ENCODE measurements at places on chromosomes 16 and 17. TPM values are rescaled to one million over a fixed set of nuclear protein-coding genes. Genes with fewer than 3 reads are reported as not detected.
A peak's percentile ranks its signal among the peaks of the same experiment; 100 is the strongest.

- DNase-seq, result no peak
These were observed 10.5 kb downstream of the LPO start for GRCh38 chr17:58248955-58249269.

DNA sequence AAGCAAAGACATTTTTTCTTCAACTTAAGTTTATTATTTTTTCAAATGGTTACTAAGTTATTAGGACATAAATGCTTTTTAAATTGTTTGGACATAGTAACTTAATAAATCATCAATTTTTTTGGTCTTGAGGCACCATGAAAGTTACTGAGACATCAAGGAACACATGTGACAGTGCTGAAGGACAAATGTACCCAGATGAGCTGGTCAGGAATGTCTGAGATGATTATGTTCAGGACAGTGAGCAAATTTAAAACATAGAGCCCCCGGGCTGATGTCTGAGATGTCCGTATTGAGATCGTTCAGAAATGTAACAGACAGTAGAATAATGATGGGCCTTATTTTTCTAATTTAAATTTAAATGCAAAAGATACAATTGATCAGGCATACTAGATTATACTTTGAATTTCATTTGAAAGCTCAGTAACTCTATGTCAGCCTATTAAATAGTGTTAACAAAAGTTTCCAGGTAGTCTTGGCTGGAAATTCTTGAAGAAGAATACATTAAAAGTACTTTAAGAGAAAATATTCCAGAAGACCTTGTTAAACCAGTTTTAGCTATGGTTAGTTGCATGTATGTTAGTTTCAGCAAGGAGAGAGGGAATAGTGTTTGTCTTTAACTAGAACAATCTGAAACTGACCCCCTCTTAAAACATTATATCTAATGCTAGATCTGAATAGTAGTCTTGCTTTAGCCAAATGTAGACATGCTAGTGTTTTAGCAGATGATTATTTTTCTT lies 36.4 kb downstream of the SEC14L1 start:
- no peak for DNase-seq

DNA sequence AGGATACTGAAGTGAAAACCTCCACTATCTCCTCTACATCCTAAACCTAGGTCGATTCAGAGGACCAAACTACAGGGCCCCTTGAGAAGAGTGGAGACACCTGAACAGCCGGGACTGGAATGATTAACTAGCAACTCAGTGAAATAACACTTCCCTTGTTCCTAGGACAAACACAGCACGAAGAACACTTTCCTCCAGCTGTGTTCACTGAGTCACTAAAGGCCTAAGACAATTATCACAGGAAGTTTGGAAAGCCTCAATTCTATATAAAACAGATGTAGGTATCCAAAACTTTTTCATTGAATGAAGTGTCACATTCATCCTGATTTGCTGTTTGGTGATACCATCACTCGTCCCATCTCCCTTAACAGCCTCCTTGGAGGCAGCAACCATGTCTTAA lies 15.5 kb upstream of the CUEDC1 start:
- peak; percentile 54 for DNase-seq

DNA sequence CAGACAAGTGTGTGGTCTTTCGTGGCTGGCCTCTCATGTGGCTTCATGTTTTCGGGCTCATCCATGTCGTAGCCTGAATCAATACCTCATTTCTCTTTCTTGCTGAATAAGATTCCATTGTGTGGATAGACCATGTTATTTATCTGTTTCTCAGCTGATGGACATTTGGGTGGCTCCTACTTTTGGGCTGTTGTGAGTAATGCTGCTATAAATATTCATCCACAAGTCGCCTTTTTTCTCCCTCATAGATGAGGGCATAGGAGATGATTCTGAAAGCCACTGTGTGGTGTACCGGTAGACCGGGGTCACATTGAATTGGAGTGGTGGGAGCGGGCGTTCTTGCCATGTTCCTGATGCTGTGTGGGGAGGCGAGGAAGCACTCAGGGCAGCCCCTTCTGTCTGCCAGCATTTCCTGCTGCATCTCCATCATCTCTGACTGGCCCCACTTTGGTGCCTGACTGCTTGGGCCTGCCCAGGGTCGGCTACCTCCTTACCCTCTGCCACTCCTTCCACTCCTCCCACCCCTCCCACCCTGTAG lies 40.1 kb downstream of the PRMT7 start:
- no peak for DNase-seq

PPP1R27 gene
- not detected for total RNA-seq

ATF7IP2 gene
- 13.6 TPM for total RNA-seq
